ENCODE measurements at places on chromosomes 7 and 10.

DNA sequence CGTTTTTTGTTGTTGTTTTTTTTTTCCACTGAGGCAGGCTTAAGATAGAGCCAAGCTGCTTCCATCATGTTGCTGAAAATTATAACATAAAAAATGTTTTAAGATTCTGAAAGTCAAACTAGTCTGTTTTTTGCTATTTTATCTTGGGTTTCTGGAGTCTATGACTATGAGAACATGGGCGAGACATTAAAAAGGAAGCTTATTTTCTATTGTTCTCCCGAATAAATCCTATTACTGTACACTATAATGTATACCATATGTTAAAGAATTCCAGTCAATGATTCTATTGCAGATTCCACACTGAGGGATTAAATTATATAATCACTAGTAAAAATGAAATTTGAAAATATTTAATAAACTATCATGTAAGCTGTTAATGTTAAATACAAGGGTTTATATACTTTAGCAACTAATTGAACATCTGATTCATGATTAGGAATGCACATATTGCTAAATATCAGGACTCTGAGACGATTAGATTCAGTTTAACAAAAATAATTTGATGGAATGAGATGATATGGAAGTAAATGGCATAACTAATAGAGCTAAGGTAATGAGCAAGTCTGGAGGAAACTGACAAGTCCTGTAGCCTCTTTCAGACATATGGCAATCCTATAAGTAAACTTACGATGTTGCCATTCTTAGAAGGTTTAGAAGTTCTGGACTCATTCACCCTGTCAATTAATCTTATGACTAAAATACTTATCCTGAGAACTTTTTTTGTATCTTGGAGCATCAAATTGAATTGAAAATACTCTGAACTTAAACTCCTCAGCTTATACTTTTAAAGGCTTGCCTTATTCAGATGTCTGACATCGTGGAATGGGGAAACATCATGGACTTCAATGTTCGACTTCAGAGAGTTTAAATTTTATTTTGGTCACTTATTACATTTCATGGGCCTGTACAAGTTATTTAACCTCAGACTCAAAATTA, 294.8 kb upstream of the DGKB start:
- no peak for DNase-seq

DNA sequence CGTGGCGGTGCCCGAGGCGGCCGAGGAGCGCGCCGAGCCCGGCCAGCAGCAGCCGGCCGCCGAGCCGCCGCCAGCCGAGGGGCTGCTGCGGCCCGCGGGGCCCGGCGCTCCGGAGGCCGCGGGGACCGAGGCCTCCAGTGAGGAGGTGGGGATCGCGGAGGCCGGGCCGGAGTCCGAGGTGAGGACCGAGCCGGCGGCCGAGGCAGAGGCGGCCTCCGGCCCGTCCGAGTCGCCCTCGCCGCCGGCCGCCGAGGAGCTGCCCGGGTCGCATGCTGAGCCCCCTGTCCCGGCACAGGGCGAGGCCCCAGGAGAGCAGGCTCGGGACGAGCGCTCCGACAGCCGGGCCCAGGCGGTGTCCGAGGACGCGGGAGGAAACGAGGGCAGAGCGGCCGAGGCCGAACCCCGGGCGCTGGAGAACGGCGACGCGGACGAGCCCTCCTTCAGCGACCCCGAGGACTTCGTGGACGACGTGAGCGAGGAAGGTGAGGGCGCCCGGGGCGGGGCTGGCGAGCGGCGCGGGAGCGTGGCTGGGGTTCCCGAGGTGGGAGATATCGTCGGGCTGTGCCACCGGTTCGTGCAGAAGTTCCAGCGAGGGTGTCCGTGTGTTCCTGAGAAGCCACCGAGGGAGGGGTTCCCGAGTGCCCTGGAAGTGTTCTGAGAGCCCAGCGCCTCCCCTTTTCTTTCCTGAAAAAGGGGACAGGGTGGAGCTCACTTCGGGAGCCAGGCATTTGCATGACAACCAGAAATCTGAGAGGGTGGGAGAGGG, 495 bp downstream of the EIF3B start:
- DNase-seq, result peak; percentile 13

GRCh38 chr10:59361663-59362143, 646 bp downstream of the FAM13C start:
- no peak for DNase-seq

DNA sequence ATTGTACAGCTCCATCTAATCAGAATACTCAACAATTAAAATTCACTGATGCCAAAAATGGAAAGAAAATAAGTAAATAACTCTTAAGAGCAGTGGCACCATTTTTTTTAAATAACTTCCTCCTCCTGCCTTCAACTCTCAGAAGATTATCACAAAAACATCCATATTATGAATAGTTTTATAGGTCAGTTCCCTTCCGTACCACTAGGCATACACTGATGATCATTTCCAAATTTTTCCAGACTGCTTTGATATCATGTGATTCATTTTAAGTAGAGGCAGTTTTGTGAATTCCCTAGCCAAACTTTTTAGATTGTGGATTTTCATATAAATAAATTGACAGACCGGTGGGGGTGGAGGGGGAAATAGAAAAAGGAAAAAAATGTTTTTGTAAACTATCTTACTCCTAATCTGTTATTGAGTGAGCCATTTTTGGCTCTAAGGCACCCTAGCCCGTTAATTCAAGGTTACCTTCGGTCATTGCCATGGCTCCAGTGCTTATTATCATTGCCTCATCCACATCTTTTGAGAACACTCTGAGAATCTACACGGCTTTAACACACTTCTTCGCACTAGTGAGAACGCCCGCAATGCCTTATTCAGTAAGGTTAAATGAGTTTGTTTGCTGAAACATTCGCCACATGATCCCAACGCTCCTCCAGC, 1.0 kb downstream of the FAM107B start:
- DNase-seq, result no peak

DNA sequence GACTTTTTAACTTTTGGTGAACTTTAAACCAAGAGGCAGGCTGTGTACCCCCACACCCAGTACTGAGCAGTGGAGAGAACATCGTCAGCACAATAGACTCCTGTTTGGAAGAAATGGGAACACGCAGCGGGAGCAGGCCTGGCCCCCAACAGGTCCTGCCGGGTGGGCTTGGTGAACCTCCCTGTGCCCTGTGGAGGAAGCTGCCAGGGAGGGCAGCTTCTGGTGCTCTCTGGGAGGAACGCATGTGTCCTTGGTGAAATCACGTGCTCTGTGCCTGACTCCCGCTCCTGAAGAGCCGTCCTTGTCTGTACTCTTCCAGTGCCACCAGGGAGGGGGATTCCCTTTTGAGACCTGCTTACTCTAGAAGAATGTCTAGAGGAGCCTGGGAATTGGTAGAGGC, 31.6 kb downstream of the CHAT start:
- DNase-seq, result no peak

DNA sequence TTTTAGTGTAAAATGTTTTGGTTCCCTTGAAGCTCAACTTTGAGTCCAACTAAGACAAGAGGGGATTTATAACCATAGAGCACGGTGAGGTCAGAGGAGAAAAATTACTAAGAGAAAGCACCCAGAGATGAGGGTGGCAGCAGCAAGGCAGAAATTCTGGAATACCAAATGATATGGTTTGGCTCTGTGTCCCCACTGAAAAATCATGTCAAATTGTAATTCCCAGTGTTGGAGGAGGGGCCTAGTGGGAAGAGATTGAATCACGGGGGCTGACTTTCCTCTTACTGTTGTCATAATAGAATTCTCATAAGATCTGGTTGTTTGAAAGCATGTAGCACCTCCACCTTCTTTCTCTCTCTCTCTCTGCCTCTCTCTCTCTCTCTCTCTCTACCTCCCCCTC, 19.4 kb upstream of the AKR1C1 start:
- DNase-seq, result no peak

DNA sequence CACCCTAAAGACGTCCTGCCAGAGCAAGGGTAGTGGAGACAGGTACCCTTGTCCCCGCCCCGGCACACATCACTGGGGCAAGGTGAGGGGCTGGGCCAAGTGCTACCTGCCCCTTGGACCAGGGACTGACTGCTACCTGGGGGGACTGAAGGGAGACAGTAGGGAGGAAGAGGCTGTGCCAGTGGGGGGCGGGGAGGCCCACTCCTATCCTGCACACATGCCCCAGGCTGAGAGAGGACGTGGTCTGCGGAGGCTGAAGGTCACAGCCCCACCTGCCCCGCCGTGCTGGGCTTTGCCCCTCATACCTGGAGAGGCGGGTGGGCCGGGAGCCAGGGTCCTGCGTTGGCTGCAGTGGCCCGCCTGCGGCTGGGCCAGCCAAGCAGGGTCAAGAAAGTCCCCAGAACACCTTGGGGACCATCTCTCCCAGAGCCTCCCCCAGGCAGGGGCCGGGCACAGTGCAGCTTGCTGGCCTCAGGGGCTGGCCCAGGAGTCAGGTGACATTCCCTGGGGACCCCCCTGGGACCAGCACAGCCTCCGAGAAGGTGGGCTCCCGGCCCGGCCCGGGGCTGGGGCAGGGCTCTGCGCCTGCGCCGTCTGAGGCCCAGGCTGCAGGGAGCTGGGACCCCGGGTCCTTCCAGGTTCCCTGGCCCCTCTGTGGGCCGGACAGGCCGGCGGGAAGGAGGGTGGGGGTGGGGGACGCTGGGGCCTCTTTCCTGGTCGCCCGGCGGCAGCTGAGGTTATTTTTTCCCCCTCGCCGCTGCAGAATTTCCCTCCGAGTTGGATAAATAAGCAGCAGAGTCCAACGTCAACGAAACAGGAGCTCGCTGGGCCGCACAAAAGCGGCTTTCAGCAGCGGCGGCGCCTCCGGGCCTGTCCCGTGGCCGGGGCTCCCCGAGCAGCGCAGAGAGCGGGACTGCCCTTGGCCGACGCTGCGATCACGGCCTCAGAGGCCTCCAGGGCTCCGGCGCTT, 9.8 kb upstream of the FZD9 start:
- DNase-seq, result no peak

- no peak for DNase-seq
Observed at GRCh38 chr10:116170815-116171250, 102.2 kb downstream of the GFRA1 start.

- DNase-seq, result no peak
Observed at GRCh38 chr10:7887174-7887816, 69.0 kb downstream of the TAF3 start.

GRCh38 chr7:122103064-122103463, 41.0 kb downstream of the AASS start:
- DNase-seq, result no peak

DNA sequence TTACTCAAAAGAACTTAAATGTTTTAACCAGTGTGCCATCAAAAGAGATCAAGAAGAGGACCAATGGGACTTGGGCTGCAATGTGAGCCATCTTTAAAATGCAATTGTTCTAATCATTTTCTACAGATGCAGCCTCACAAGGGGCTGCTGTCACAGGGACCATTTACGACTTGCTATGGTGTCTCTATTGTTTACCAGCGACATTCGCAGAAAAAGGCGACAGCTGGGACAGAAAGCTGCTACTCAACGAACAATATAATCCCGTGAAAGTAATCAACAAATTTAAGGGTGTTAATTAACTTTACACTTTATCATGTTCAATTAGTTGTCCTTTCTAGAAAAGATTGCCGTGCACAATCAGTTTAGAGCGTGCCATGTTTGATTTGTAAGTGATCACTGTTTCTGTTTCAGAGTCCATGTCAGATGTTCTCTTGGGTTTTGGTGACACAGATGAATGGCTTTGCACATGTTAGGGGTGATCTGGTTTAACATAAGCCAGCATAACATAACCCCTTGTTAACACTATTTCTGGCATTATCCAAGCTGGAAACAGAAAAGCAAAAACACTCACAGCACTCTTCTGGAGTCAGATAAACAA, 110.8 kb downstream of the HIBADH start:
- no peak for DNase-seq

DNA sequence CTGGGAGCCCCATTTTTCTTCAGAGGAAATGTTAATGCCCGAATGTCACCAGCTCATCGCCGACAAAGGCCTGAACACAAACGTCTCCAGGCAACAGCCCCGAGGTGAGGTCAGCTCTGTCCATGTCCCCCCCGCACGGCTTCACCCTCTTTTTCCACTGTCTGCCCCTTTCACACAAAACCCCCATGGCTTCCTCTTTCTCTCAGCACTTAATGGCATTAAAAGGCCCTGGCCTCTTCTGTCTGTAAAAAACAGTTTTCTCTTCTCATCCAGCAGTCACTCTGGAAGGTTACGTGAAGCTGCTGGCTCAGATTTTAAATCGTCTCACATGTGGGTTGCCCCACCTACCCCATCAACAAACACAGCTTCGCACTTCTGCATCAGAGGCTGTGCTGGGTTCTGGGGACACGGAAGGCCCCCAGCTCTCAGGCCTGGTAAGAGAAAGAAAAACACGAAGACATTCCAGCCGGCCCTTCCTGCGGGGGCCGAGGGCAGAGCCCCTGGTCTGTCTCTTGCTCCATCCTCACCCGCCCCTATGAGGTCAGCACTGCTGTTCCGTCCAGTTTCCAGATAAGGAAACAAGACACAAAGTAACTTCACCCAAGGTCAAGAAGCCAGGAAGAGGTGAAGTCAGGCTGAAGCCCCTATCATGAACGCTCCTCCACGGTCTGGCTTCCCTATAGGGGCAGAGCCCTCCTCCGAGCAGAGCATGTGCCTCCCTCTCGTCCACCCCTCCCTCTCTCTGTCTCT, 91.1 kb upstream of the PDGFA start:
- DNase-seq, result no peak

- DNase-seq, result no peak
Observed at GRCh38 chr7:149838992-149839408, 825 bp downstream of the ZNF862 start.

GRCh38 chr7:4077980-4078379, 604.1 kb upstream of the FOXK1 start:
- DNase-seq, result no peak

GRCh38 chr7:27688056-27688455, 25.4 kb upstream of the HIBADH start:
- no peak for DNase-seq

DNA sequence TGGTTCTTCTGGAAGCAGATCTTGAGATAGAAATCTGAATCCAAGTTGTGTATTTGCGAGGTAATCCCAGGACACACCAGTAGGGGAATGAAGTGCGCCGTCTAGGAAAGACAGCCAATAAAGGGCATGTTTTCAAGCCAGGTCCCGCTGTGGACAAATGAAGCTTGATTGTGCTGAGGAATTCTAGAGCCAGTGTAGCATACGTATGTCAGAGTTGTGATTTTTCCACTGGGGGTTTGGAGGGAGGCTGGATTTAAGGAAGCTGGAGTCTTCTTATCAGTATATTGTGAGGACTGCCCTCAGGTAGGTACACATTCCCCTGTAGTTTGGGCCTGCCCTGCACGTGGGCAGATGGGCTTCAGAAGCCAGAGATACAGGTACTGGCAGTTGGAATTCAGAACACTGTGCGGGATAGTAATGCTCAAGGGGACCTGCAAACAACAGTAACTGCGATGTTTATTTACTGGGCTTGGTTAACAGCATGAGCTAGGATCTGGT, 50.9 kb downstream of the GALNT11 start:
- peak; percentile 48 for DNase-seq
